Central memory CD8-positive, alpha-beta T cell (primary cell): ENCODE measurements at places on chromosomes 11 and 22.

- no peak for DNase-seq
Measured at GRCh38 chr11:130769782-130770535, 146.3 kb downstream of the SNX19 start.

- DNase-seq: no peak
Measured at GRCh38 chr11:19083166-19083565, 22.6 kb upstream of the MRGPRX2 start.

- DNase-seq: no peak
Measured at GRCh38 chr22:36816636-36817524, at the start of gene PVALB. TSS of gene PVALB (minus strand) at chr22:36817035. CDS start at chr22:36817005, 30 bp downstream.

GRCh38 chr11:130047141-130047540 lies 22.6 kb upstream of the APLP2 start:
- no peak for DNase-seq

DNA sequence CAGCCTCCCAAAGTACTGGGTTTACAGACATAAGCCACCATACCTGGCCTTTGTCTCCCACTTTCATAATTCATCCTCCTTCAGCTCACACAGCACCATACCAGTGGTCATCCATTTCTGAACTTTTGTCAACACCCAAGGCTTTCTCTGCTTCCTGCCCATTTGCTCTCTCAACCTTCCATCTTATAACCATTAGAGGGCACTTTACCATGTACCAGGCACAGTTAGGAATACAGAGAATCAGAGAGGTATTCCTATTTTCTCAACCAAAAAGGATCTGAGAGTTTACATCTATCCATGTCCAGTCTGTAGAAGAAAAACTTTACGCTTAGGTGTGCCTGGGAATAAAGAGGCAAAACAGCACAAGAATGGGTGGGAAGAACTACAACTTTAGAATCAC lies 397.6 kb downstream of the BUD13 start:
- no peak for DNase-seq

DNA sequence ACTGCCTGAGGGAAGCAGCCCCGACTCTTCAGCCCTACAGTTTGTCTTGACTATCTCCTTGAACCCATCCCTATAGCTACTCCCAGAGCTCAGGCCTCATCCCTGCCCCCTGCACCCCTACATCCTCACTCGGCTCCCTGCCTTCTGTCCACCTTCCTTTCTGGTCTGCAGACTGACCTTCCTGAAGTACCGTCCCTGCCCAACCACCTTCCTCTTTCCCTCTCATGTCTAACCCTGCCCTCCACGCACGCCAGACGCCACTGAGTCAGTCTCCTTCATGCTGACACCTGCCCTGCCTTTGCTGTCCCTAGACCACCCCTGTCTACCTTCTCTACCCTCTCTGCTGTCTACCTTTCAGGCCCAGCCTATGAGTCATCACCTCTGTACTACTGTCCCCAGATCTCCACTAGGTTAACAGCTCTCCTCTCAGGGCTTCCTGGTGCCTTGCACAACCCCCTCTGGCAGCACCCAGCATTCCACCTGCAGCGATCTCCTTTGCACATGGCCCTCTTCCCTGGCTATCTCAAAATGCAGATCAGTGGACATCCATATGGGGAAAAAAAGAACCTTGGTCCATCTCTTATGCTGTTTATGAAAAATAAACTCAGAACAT lies 8.9 kb downstream of the KCTD21 start:
- DNase-seq: no peak

GRCh38 chr22:20422271-20423007 lies 15.2 kb downstream of the SCARF2 start:
- DNase-seq: no peak

DNA sequence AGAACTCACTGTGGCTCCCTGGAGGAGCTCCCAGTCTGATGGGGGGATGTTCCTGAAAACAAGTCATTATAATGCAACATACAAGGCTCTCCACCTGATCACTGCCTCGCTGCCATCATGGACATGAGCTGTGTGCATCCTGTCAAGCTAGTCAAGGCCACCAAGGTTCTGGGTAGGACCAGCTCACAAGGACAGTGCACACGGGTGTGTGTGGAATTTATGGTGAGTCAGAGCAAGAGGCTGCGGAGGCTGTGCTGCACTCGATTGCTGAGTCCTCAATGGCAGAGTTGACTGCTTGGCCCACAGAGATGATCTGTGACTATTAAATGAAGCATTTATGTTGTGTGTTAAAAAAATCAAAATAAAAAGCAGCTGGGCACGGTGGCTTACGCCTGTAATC lies 96.6 kb downstream of the SEZ6L start:
- no peak for DNase-seq

GRCh38 chr11:69387409-69387885 lies 93.5 kb downstream of the MYEOV start:
- no peak for DNase-seq

GRCh38 chr11:111530091-111530490 lies 10.4 kb upstream of the LAYN start:
- no peak for DNase-seq

- no peak for DNase-seq
Measured at GRCh38 chr11:19734171-19734570, 21.5 kb downstream of the NAV2 start.
